ENCODE measurements at places on chromosomes 7 and 10.

DNA sequence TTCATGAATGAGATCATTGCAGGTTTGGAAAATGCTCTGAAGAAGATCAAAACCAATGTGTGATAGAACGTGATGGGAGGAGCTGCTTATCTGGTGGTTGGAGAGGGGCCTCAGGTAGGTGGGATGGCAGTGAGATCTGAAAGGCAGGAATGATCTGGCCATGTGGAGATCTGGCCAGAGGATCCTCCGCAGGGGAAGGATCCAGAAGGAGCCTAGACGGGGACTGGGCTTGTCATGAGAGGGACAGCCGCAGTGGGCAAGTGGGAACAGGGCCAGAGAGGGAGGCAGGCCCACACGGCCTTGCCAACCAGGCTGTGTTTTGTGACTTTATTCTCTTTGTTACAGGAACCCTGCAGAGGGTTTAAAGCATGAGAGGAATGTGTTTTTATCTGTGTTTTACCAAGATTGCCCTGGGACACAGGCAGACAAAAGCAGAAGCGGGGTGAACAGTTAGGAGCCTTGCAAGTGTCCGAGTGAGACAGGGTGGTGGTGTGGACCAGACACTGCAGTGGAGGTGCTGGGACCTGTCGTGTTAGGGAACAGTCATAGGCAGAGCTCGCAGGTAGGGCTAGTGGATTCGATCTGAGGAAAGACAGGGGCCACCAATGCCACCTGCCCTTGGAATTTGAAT, 66.6 kb downstream of the TLL2 start:
- DNase-seq, result no peak

- no peak for DNase-seq
Measured at GRCh38 chr7:108093851-108094331, 36.3 kb downstream of the LAMB4 start.

DNA sequence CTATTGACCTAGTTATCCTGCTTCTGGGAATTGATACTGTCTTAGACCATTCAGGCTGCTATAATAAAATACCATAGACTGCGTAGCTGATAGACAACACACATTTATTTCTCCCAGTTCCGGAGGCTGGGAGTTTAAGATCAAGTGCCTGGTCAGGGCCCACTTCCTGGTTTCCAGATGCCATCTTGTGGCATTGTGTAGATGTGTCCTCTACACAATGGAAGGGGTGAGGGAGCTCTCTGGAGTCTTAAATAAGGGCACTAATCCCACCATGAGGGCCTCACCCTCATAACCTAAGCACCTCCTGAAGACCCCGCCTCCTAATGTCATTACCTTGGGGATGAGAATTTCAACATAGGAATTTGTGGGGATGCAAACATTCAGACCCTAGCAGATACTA, 62.4 kb downstream of the SLC35B4 start:
- no peak for DNase-seq

DNA sequence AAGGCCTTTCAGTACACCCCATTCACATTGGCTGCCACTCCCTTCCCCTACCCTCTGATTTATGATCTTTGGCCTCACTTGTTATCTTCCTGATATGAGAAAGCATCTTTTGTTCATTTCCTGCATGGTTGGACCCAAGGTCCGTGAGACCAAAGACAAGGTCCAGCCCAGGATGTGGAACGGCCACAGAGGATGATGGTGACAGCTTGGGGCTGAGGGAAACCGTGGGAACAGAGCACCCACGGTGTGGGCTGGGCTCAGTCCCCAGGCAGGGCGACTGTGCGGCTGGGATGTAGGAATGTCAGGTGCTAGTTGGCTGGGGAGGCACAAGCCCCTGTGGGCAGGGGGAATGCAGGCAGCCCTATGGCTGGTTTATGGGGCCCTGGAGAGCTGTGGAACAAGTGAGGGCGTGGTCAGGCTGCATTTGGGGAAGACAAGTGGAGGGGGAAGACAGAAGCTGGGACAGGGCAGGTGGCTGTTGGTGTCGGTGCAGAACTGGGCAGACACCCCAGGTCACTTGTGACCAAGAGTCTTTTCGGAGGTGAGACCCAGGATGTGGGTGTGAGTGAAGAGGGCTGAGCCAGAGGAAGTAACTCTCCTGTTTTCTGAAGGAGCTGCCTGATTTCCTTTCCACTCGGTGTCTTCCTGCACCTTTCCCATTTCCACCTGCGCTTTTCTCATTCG, 51.7 kb upstream of the IGFBP3 start:
- DNase-seq, result no peak

- DNase-seq, result no peak
Measured at GRCh38 chr10:110016039-110016438, 8.3 kb downstream of the ADD3 start.

GRCh38 chr10:87782721-87783120, 35.3 kb downstream of the ATAD1 start:
- no peak for DNase-seq

DNA sequence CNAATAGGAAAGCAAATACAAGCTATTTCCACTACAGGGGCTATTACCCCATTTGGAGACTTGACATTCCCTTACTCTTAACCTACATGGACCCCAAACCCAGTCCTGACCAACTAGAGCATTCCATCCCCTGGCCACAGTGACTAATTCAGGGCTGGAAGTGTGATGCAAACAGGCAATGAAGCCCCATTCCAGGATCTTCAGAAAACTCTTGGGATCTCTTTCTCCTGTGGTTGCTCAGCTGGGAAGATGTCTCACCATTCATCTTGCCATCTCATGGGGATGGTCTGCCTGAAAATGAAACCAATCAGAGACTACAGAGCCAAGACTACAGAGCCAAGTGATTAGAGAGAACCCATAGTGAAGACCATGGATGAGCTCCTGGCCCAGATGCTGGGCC, 206.2 kb downstream of the ZNF365 start:
- DNase-seq, result no peak

- DNase-seq, result no peak
Measured at GRCh38 chr7:41882256-41882655, 179.4 kb upstream of the INHBA start.

- DNase-seq, result no peak
Measured at GRCh38 chr7:116899308-116899707, 36.9 kb downstream of the CAPZA2 start.

DNA sequence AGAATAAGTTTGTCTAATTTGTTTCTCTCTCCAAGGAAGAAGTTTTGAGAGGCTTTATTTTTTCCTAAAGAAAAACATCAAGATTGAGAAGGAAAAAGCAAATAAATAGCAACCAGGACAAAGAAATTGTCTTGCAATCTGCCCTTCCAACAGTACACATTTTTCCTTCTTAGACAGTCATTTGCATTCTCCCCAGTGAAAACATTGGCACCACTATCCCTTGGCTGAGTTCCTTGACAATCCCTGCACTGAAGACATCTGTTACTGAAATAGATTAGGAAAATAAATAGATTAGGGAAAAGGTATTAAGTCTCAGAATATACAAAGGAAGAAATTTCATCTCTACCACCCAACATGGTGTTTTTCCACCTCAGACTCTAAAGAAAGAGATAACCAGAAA, 12.2 kb upstream of the TMEM243 start:
- DNase-seq, result no peak

GRCh38 chr10:84049645-84050011, 89.7 kb upstream of the GHITM start:
- no peak for DNase-seq

DNA sequence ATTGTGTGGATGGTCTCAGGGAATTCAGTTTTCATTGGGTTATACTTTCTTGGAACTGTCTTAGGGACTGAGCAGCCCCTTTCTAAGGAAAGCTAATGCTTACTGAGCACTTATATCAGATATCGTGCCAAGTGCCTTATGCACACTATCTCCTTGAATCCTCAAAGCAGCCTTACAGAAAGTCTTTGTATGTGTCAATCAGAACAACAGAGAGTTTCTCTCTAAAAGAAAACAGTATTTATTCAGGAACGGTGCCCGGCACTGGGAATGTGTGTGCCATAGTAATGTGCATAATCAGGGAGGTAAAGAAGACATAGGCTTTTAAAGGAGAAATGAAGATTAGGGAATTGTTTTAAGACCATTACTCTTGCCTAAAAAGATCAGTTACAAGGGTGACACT, 17.3 kb downstream of the ANTXRL start:
- DNase-seq, result no peak

GRCh38 chr7:95593343-95593742, 3.0 kb downstream of the PDK4 start:
- no peak for DNase-seq

GRCh38 chr10:58451193-58451889, 61.3 kb upstream of the BICC1 start:
- no peak for DNase-seq

DNA sequence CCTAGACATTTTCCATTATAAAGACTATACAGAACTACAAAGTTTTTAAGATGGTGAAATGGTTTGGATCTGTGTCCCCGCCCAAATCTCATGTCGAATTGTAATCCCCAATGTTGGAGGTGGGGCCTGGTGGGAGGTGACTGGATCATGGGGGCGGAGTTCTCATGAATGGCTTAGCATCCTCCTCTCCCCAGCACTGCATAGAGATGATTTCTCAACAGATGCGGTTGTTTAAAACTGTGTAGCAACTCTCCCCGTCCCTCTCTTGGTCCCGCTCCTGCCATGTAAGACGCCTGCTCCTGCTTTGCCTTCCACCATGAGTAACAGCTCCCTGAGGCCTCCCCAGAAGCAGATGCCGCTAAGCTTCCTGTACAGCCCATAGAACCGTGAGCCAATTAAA, 1.6 kb downstream of the FAM133B start:
- no peak for DNase-seq

- no peak for DNase-seq
Measured at GRCh38 chr7:12146813-12147212, 64.3 kb upstream of the TMEM106B start.

GRCh38 chr7:33038639-33039038, 23.9 kb downstream of the NT5C3A start:
- no peak for DNase-seq

DNA sequence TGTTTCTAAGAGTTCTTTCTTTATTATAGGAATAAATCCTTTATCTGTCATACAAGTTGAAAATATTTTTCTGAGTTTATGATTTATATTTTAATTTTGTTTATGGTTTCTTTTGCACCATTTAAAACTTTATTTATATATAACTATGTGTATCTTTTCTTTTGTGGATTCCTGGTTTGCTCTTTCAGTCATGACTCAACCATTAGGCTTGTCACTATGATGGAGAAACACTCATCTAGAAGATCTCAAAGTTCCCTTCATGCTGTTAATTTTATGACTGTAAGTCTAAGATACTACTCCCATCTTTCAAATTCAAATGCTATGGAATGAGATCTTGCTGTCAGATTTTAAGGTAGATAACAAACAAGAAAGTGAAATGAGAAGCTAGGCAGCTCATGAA, 199.5 kb downstream of the INHBA start:
- no peak for DNase-seq

Data from epithelial cell of proximal tubule (primary cell).